ENCODE measurements at places on chromosomes 1 and 21.

DNA sequence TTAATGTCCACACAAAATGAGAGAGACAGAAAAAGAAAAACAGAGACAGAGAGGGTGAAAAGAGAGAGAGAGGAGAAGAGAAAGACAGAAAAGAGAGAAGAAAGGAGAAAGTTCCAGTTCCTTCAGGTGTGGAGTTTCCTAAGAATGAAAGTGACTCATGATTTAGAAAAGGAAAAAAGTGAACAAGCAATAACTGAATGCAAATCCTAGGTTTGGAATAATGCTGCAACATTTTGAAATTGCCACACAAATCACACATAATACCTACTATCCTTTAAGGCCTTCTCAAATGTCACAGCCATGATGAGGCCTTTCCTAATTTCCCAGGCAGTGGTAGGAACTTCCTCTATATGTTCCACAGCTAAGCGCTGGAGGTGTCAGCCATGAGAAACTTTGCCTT, 31.5 kb upstream of the XPR1 start:
- DNase-seq, result no peak

DNA sequence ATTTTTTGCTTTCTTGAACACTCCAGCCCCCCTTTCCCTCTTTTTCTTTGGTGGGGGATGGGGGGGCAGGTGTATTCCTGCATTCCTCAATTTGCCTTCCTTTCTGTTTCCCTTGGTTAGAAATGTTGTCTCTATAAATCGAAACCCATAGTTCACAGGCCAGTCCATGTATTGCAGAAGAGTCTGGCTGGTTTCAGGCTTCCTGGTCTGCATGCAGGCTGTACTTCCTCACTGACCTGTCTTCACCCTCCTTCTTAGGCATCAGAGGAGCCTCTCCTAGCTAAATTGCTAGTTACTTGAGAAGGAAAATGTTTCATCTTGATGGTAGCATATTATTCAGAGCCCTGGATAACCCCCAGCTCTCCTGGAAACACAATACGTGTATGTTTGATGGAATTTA, 140.0 kb downstream of the SPATA46 start:
- DNase-seq, result no peak

- no peak for DNase-seq
Observed at GRCh38 chr1:213446496-213446895, 395.5 kb downstream of the RPS6KC1 start.

DNA sequence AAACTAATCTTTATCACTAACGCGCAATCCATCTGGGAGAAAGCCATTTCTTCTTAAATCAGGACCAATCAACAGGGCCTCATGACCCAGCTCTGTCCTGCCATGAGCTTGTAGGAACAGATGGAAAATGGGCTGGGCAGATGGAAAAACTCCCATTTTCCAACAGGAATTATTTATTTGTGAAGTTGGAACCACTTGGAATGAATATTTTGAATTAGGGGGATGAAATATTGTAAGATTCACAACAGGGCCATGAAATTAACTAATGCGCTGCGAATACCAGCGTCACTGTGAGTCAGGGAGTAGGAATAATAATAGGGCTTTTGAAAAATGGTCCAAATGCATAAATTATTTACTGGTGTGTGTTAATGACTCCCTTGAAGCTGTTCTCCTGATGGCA, 53.1 kb upstream of the CYP2J2 start:
- DNase-seq, result no peak
